ENCODE measurements at places on chromosomes 3 and 15.
A peak's percentile ranks its signal among the peaks of the same experiment; 100 is the strongest.

DNA sequence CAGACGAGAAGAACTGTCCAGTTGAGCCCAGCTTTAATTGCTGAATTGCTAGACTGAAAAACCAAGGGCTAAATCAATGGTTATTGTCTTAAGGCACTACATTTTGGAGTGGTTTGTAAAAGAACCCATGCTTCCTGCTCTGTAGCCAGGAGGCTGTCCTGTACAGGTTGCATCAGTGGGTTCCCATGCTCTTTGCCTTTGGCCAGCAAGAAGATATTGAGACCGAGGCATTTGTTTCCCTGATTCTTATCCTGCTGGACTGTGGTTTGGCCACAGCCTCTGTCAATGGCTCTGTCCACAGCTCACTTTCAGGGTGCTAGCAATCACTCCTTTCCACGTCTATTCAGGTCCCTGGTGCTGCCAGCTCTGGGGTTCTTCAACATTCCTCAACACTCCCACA is 89.6 kb downstream of the FAM43A start:
- DNase-seq: no peak

DNA sequence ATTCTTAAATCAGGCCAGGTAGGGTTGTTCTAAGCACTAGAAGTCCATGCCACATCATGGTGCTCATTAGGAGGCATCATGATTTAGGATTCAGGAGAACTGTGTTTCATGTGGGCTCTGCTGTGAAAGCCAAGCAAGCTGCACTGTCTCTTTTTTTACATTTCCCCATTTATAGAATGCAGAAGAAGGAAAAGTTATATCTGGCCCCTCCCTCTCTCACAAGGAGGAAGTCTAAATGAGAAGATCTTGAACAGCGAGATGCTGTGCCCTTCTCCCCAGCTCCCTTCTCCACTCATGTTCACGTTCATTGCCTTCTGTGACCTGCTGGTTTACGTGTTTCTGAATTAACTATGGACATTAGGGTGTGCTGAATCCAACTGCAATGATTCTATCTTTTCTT is 178.5 kb upstream of the RASGRP1 start:
- DNase-seq: no peak

DNA sequence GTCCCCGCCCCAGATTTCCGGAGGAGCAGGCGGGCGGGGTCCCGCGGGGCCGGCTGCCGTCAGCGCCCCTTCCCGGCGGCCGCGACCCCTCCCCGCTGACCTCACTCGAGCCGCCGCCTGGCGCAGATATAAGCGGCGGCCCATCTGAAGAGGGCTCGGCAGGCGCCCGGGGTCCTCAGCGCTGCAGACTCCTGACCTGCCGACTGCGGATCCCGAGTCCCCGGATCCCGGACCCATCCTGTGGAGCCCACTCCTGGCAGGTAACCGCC is at the start of gene TRH:
TSS of gene TRH (plus strand) at position 157 of the 269 bp plus-strand sequence. CDS start 1,097 bp downstream, outside the sequence.
- DNase-seq: no peak

DNA sequence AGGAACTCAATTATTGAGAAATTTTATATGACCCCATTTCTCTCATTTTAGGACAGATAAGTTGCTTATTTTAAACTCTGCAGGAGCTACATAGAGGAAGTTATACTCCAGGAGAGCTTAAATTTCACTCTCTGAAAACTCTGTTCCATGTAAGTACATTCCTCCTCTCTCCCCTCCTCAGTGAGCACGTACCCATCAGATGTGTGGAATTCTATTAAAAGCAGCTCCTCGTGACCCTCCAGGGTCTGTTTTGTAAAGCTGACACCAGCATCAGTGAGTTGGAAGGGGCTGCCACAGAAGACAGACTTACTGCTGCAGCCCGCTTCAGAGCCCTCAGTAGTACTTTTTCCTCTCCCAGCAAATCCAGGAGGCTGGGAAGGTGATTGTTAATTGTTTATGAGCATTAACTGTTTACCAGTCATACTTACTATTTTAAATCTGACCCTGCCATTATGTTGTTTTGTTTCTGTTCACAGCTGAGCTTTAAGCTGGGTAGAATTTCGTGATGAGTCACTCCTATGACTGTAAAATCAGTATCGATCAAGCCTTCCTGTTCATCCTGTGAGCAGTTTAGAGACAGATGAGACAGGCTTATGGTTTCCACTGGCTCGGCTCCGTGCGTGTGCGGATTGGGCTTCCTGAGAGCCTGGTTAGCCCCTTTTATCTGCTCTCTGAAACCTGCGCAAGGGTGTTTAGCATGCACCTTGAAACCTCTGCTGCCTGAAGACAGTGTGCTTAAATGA is 20.4 kb downstream of the IGF1R start:
- no peak for DNase-seq

- DNase-seq: no peak
Measured at GRCh38 chr15:43908516-43909050, 81.8 kb downstream of the WDR76 start.

DNA sequence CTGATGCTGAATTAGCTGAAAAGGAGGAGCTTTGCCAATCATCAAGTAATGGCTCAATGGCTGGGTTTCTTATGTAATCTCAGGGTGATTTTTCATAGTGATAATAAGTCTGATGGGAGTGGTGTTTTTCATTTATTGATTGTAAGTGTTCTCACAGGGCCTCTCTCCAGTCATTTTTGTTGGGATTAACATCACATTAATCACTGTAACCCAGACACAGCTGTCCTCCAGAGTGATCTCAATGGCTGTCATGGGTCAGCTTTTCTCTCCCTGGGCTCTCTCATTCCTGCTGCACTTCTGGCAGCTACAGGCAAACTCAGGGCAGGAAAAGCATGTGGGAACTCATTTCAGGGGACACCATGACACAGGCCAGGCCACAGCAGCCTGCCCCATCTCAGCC is 162.9 kb downstream of the LRTM1 start:
- no peak for DNase-seq

GRCh38 chr3:11482021-11482420 is 161.7 kb downstream of the VGLL4 start:
- DNase-seq: no peak

- DNase-seq: no peak
Measured at GRCh38 chr3:141597931-141598330, 111.1 kb downstream of the RASA2 start.

GRCh38 chr15:40134885-40135284 is 26.0 kb upstream of the BUB1B start:
- DNase-seq: no peak

DNA sequence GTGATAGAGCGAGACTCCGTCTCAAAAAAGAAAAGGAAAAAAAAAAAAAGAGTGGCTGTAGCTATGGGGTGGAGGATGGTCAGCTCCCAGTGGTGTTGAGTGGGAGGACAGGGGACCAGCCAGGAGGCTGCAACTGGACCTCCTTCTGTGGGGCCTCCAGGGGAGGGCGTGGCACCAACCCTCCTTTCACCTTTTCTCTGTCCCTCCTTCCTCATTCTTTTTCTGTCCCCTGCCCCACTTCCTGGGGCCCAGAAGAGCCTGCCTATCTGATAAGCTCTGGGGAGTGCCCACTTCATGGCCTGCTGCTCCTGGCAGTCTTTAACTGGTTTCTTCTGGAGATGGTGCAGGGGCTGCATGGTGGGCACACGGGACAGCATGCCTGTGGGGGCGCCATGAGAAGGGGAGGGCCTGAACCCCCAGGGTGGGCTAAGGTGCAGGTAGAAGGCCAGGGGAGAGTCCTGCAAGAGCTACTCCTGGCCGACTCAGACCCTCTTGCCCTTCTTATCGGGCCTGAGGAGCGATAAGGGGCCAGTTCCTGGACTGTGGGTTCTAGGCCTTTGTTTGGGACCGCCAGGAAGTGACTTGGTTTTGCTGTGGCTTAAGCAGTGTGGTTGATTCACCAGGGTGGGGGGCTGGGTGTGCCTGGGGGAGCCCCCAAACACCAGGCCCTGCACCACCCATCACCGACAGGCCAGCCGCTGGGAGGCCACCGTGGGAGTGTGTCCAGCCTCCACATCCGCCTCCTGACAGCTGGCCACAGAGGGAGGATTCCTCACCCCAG is 49.4 kb upstream of the FLNB start:
- no peak for DNase-seq

DNA sequence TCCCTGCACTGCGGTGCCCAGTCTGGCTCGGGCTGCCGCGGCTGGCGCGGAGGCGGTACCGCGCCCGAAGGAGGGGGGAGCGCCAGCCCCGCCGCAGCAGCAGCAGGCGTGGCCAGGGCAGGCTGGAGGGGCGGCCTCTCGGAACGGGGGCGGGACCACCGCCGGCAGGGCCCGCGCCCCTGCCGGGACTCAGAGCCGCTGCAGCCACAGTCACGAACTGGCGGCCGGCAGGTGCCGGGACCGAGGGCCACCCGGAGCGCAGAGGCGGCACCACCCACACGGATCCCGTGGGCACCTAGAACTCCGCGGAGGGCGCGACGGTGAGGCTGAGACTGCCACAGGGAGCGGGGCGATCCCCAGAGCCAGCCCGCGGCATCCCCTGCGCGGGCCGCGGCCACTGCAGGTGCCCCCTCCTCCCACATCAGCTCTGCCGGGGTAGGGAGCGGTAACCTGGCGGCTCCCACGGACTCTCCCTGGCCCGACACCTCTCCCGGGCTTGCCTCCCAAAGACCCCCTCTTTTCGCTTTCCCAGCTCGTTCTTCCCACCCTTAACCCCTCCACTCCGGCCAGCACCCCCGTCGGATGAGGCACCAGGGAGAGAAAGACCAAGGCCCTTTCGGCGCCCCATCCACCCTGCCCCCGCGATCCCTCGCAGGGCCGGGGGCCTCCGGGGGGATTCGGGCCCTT is at the start of gene VWA5B2:
TSS of gene VWA5B2 (plus strand) at position 192 of the 687 bp plus-strand sequence. CDS start 944 bp downstream, outside the sequence.
- peak; percentile 81 for DNase-seq

GRCh38 chr3:154078672-154079071 is 42.5 kb upstream of the ARHGEF26 start:
- no peak for DNase-seq

DNA sequence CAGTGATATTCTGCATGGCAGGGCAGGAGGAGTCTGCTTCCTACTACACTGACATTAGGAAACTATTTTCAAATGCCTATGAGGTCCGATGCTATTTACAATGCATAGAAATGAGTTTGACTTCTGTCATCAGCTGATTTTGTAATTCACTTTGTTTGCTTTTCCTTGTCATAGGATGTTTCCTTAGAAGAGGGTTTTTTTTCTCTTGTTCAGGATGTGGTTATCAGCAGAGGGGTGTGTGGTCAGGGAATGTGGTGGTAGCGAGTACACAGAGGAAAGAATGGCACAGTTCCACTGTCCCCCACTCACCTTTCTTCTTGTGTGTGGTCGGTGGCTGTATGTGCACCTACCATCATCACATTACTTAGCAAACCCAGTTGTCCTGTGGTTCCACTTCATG is 231.5 kb downstream of the LRTM1 start:
- DNase-seq: no peak

DNA sequence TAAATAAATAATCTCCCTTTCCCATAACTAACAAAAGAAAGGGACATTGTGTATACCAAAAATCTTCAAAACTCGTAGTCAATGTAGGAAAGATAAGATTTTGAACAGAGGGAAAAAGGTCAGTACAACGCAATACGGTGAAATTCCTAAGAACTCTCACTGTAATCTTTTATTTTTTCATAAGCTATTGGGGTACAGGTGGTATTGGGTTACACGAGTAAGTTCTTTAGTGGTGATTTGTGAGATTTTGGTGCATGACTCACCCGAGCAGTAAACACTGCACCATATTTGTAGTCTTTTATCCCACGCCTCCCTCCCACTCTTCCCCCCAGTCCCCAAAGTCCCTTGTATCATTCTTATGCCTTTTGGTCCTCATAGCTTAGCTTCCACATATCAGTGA is 718.0 kb downstream of the TBL1XR1 start:
- DNase-seq: no peak

DNA sequence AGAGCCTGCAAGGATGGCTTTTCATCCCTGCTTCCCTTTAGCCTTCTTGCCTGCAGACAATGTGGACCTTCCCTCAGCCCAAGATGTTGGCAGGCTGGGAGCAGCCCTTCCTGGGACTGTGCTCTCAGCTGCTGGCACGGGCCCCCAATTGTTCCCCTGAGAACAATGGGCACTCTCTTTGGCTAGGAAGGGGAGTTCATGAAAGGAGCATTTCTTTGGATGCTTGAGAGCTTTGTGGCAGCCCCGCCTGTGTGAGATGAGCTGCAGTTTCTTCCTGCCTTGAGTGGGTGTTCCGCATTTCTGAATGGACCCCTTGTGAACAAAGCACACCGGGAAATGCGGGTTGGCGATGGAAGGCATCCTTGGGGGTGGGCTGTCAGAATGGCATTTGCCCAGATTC is 35.0 kb upstream of the BSN start:
- DNase-seq: no peak

DNA sequence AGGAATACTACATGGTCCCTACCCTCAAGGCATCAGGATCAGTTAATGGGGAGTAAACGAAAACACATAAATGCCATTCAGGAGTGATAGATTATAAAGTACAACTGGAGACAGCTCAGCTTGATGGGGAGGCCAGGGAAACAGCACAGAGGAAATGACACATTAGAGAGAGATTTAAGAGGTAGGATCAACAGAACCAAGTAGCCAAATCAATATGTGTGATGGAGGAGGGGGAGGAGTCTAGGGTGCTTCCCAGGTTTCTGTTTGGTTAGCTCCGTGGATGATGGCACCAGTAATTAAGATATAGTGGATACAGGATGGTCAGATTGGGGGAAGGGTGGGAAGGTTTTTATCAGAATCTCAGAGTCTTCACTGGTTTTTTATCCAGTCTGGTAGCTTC is 229.5 kb upstream of the ROPN1 start:
- no peak for DNase-seq

DNA sequence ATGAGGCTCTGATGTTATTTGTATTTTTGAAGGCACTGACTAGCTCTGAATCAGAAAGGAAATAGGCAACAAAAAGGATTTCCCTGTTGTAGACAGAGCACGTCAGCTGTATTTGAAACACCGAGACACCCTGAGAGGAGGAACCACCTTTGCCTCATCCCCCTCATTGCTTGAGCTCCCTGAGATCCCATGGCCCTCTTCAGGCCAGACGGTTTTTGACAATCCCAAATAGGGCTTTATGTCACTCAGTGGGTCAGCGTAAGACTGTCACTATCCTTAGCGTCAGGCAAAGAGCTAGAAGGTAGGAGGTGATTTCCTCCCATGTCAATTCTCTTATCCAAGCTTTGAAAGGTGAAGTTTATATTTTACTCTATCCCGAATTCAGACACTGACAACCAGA is 254.3 kb downstream of the ZNF621 start:
- DNase-seq: no peak

GRCh38 chr15:77568973-77569728 is 63.6 kb downstream of the LINGO1 start:
- no peak for DNase-seq

DNA sequence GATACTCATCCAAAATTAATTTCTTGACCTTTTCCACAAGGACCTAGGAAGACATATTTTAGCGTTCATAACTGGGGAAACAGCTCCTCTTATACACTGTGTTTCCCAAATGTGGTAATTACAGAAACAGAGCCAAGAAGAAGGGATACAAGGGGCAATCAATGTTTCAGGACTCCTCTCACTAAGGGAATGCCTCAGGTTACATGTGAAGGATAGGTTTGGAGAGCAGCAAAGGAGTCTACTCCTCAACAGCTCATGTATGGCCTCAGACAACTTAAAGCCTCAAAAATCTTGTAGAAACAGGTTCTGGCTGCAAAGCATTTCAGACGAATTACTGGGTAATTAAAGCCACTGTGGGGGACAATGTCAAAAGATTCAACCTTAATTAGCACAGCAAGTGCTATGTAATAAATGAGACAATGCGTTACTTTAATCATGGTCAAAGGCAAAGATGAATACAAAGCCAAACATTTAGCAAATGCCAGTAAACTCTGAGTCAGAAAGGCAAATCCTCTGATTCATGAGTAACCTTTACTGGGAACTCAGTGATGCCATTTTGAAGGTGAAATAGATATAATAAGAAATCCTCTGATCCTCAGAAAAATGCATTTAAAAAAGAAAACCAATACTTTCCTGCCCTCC is 1111.2 kb downstream of the TUSC7 start:
- no peak for DNase-seq
